ENCODE measurements at places on chromosomes 16 and 17.
A peak's percentile ranks its signal among the peaks of the same experiment; 100 is the strongest.

DNA sequence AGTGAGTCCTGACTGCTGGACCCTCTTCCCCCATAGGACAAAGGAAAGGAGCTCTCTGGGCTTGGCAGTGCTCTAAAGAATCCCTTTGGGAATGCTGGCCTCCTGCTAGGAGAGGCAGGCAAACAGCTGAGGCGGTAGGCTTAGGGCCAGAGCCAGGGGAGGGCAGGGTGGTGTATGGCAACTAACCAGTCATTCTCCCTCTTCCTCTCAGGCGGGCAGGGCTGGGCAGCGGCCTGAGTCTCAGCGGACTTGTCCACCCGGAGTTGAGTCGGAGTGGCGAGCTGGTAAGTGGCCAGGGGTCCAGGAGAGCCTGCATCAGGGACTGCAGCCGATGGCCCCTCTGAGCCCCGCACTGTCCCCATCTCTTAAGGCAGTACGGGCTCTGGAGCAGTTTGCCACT, 4.4 kb downstream of the ACADVL start:
- DNase-seq: no peak

- no peak for DNase-seq
Observed at GRCh38 chr16:85125570-85126393, 13.5 kb upstream of the CIBAR2 start.

DNA sequence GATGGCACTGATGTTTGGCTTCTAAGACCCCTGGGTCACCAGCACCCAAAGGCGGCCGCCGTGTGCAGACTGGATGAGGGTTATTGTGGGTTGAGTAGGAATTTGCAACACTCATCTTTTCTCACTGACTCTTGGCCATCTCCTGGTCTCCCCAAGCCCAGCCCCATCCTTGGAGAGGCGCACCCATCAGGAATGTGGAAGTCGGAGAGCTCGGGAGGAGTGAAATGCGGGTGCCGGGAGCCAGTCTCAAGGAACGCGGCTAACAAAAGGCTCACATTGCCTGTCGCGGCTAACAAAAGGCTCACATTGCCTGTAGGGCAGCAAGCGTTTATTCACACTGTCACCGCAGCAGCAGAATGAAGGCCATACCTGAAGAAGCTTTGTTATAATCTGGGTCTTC, 248.6 kb downstream of the FOXL1 start:
- no peak for DNase-seq

GRCh38 chr16:16988963-16989362, 481.8 kb downstream of the XYLT1 start:
- peak; percentile 10 for DNase-seq

DNA sequence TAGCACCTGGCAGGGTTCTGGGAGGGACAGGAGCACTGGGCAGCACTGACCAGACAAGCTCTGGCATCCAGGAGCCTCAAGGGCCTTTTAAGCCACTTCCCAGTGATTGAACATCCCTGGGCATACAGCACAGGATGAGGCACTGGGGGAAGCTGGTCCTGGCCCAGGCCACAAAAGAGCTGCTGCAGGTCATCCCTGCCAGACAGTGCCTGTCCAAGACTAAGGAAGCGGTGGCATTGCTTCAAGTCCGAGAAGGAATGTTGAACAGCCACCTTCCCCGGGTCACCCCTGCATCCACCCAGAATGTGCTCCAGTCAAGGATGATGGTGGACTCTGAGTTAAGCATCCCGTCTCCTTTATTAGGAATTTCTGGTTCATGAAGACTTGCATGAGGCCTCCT, 1.2 kb upstream of the OSBPL7 start:
- DNase-seq: no peak

- no peak for DNase-seq
Observed at GRCh38 chr16:194516-194915, 14.3 kb downstream of the HBQ1 start.

Measured in germinal center (tissue), 1 donor.